Putamen (tissue), 1 donor: ENCODE measurements at places on chromosomes 13 and 19.

- peak; percentile 13 for DNase-seq
Observed at GRCh38 chr13:57314897-57315520, 148.0 kb downstream of the PRR20E start.

GRCh38 chr19:28980236-28980868, 232.6 kb downstream of the UQCRFS1 start:
- DNase-seq = no peak

GRCh38 chr13:73702419-73703071, 431.7 kb downstream of the KLF12 start:
- no peak for DNase-seq

DNA sequence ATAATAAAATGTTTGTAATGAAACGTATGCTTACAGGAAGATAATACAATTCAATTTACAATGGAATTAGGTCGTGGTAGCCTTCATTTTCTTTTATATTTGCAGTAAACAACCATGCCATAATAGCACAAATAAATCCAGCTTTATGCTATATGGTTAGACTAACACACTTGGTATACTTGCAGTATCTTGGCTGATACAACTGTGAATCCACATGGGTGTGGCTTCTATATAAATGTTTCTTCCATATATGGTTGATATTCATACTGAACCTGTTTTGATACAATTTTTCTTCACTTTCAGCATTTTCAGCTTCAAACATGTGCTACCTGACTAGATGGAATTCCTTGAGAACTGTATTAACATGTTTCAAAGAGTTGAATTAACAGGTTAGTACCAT, 20.4 kb upstream of the SPRY2 start:
- DNase-seq = no peak

GRCh38 chr19:35417278-35417677, 30.8 kb upstream of the FFAR2 start:
- DNase-seq = no peak

DNA sequence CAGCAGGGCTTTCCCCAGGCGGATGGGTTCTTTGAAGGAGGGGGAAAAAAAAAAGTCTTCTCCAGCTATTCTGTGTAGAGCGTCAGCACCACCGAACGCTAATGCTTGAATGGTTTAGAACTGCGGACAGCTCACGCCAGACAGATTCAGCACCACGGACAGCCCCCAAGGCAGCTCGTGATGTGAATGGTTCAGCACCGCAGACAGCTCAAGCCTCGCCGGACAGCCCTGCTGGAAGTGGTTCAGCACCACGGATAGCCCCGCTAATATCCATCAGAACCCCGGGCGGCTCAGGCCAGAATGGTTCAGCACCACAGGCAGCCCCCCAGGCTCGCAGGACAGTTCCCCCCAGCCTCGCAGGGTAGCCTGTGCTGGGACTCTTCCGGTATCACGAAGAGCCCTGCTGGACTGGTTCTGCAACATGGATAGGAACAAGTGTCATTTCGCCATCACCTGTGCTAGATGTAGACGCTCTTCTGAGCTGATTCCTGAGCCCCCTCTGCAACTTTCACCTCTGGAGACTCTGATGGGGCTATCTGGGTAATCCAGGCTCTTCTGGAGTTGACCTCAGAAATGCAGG, 4.9 kb upstream of the SMIM17 start:
- DNase-seq = peak; percentile 55

DNA sequence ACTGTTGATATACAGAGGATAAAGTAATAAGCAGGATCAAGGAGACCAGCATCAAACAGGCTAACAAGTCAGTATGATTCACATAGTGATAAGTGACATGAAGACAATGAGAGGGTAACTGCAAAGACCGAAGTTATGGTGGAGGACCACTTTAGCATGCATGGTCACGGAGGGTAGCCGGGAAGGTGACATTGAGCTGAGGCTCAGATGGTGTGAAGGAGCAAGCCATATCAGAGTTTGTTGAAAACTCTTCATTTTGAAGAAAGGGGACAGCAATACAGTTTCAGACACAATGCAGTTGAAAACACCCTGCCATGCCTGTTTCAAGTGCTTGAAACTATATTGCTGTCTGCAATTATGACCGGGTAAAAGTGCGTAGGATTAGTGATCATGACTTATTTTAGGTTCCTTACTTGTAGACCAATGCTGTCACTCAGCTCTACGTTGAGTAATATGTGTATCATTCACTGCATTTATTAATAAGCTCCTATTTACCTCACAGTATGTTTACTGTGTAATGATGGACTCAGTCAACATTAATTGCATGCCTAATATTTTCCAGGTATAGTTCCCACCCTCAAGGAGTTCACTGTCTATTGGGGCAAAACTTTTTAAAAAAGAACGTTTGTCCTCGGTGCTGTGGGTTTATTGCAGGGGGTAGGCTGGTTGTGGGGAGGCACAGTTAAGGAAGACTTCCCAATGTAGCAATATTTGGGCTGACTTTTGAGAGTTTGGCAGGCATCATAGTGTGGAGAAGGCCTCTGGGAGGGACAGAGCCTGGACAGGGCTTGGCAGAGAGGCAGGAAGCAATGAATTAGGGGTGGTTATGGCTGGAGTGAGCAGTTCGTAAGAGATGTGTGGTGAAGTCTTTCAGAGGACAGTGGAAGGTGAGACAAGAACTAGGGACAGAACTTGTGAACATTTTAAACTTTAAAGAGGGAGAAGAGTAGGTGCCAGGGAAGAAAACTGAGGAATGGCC, 3.2 kb downstream of the UBAC2 start:
- no peak for DNase-seq

- no peak for DNase-seq
Observed at GRCh38 chr13:50318887-50319286, 303.6 kb downstream of the KCNRG start.

DNA sequence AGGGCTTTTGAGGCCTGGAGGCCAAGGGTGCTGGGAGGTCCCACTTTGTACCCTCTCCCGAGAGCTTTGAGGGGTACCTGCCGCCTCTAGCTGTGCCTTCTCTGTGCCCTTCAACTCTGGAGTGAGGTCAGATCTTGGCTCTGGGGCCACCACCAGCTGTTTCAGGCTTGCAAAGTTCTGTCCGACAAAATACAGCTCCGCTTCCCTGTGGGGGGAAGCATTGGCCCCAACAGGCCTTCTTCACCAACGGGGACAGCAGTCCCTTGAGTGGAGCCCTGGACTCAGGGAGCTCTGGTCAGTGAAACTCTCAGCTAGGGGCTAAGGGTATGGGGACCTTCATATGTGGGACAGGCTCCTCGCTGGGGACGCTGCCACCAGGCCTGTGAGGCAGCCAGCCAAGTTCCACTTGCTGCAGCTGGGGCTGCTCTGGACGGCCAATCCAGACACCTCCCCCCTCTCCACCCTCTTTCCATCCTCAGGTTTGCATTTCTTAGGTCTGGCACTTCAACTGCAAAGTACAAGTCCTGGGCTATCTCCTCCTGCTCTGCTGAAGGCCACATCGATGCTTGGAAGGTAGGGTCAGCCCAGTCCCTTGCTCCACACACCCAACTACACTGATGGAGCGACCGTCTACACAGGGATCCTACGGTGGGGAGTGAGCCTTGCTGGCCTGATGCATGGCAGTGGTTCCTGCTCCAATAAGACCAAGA, 46.8 kb downstream of the C13orf46 start:
- DNase-seq = no peak

DNA sequence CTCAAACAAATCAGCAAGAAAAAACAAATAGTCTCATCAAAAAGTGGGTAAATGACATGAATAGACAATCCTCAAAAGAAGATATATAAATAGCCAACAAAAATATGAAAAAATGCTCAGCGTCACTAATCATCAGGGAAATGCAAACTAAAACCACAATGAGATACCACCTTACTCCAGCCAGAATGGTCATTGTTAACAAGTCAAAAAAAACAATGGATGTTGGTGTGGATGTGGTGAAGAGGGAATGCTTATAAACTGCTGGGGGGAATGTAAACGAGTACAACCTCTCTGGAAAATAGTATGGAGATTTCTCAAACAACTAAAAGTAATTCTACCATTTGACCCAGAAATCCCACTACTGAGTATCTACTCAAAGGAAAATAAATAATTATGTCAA, 239.2 kb upstream of the RFC3 start:
- no peak for DNase-seq

- DNase-seq = no peak
Observed at GRCh38 chr13:102347490-102347889, 54.4 kb downstream of the FGF14 start.

GRCh38 chr19:21322528-21322927, 6.7 kb downstream of the ZNF708 start:
- DNase-seq = peak; percentile 87

DNA sequence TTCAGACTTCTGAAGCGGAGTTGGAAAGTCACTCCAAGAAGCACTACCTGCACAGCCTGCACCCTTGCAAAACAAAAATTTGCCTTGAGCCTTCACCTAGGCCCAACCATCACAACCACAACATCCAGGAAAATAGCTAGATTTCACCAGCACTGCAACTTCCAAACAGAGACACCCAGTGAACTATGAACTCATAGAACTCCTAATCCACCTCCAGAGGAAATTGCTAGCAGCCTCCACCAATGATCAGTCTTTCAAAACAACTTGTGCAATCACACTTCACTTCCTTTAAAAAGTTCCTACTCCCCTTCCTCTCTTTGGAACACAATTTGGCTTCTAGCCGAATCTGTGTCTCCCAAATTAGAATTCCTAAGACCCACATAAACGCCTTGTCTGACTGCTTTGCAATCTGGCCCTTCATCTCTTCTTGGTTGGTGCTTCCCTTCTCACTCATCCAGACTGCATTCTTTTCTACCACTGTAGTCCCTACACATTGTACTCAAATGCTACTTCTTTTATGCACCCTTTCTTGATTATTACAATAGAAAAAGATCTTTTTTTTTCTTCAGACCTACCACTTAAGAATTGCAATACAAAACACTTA, 489.2 kb upstream of the ARGLU1 start:
- no peak for DNase-seq

GRCh38 chr13:49596221-49596620, 10.9 kb upstream of the RCBTB1 start:
- DNase-seq = no peak

- no peak for DNase-seq
Observed at GRCh38 chr19:42270346-42271044, 1.4 kb downstream of the CIC start.

DNA sequence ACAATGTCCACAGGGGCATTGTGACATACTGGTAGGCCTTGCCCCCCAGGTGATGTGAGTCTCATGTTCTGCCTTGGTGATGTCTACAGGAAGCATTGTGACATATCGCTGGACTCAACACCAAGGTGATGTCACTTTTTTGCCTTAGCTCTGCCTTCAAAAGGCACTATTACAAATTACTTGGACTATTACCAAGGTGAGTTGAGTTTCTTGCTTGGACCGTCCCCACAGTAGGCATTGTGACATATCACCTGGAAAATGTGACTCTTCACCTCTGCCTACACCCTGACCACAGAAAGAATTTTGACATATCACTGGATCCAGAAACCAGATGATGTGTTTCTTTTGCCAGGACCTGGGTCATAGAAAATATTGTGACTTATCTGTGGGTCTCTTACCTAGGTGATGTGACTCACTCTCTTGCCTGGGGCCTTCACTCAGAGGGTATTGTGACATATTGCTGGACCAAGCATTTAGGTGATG, 60.6 kb upstream of the ZNF724 start:
- DNase-seq = no peak

- DNase-seq = no peak
Observed at GRCh38 chr19:7159105-7159933, 89.8 kb downstream of the ZNF557 start.
